ENCODE measurements at places on chromosomes 2 and 18.

- DNase-seq = peak; percentile 83
Observed at GRCh38 chr18:77101410-77102258, 30.9 kb downstream of the MBP start.

GRCh38 chr2:240126731-240127130, 9.4 kb downstream of the COPS9 start:
- DNase-seq = no peak

DNA sequence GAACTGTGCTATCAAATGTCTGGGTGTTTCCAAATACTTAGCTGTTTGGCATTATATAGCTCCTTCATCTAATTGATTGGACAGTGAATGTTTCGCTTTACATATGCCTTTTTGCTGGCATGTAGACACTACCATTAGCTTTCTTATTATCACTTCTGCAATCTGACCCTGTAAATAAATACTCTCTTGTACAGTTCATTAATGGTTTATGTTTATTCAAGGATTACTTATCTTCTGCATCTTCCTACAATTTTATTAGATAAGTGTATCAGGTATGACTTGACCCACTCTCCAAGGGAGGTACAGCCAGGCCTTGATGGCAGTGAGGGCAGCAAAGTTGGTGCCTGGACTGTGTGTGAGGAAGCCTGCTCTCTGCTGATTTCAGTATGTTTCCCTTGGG, 614.1 kb upstream of the SETBP1 start:
- no peak for DNase-seq

DNA sequence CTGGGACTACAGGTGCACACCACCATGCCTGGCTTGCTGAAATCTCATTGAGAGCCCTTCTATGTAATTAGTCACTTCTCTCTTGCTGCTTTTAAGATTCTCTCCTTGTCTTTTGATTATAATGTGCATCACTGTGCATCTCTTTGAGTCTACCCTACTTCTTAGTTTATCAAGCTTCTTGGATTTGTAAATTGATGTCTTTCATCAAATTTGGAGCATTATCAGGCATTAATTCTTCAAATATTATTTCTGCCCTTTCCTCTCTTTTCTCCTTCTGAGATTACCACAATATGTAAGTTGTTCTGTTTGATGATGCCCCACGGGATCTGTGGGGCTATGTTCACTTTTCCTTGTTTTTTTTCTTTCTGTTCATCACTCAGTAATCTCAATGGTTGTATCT, 9.0 kb upstream of the MARCO start:
- no peak for DNase-seq

GRCh38 chr2:58709274-58709673, 468.1 kb upstream of the FANCL start:
- DNase-seq = no peak

GRCh38 chr2:36704475-36705150, 8.1 kb downstream of the VIT start:
- no peak for DNase-seq

- no peak for DNase-seq
Observed at GRCh38 chr2:236342951-236343350, 78.7 kb upstream of the ASB18 start.

GRCh38 chr2:99156891-99157290, 2.1 kb downstream of the LIPT1 start:
- no peak for DNase-seq

GRCh38 chr2:223587301-223587700, 14.9 kb downstream of the SCG2 start:
- DNase-seq = no peak

- no peak for DNase-seq
Observed at GRCh38 chr2:143946436-143947391, 573.2 kb downstream of the ZEB2 start.

GRCh38 chr2:26540306-26540705, 62.4 kb upstream of the OTOF start:
- no peak for DNase-seq

GRCh38 chr2:74130211-74130995, 17.3 kb downstream of the BOLA3 start:
- DNase-seq = no peak

- DNase-seq = peak; percentile 57
Observed at GRCh38 chr2:37615804-37616676, 55.4 kb downstream of the CDC42EP3 start.

DNA sequence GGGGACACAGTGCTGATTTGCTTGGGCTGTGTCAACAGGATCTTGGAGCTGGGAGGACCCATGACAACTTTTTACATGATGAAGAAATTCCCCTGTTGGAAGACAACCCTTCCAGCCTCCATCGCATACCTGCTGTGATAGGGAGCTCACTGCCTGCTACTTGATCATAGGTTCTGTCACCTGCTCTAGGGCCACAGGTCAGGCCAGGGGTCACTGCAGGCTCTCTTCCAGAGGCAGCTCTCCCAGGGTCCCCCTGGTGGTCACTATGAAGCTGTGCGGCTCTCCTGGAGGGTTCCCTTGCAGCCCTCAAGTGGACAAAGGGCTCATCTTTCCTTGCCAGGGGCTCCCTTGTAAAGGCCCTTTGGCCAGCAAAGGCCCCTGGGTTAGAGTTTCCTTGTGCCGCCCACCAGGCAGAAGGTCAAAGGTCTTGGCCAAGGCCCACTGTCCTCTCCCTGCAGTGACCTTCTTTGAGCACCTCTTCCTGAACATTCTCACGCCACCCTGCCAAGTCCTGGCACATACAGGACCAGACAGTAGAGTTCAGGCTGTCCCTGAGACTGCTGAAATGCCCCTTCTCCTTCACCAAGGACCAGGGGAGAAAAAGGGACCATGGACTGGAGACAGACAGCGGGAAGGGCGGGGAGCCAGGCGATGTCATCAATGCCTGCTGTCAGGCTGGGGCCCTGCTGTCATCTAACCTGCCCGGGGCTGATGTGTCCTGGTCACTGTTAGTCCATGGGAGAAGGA, 345.1 kb downstream of the DYSF start:
- peak; percentile 41 for DNase-seq

DNA sequence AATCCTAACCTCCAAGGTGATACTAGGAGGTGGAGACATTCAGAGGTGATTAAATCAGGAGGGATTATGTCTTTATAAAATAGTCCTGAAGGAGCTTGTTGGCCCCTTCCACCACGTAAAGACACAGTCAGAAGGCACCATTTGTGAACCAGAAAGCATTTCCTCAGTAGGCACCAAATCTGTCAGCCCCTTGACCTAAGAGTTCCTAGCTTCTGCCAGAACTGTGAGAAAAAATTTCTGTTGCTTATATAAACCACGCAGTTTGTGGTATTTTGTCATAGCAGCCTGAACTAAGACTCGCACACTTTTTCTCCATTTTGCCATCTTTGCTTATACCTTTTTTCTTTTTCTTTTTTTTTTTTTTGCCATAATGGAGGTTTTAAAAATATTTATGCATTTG, 18.6 kb upstream of the NARS1 start:
- DNase-seq = no peak

DNA sequence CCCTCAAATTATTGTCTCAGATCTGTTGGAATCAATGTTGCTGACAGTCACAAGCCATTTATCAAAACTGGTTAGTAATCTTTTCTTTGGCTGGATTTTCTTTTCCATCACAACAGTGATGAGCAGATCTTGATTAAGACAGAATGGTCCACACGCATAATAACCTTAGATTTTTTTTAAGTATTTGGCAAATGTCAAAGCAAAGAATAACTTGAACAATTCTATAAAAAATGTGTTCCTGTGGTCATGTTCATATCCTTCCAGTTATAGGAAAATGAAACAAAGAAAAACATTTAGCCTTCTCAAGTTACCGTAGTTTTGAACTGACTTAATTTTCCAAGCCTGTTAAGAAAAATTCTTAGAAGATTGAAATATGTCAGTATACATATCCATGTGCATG, 659.9 kb upstream of the ID2 start:
- no peak for DNase-seq

GRCh38 chr2:201827621-201828020, 21.3 kb downstream of the CDK15 start:
- no peak for DNase-seq

GRCh38 chr18:74351354-74351753, 35.7 kb downstream of the C18orf63 start:
- DNase-seq = no peak

DNA sequence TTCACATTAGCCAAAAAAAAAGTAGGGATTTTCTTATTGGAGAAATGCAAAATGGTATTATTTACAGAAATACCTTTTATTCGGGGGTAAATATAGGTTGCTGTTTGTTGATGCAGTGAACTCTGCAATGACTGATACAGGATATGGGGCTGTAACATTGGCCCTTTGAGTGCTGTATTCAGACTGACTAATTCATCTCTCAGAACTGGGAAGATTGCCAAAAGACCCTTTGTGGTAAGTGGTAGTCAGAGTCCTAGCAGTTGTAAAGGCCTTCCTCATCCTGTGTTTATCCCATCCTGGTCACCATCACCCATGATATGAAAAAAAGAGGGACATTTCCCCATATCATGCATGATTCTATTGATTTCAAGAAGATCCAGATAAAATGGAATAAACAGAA, 14.0 kb upstream of the DCC start:
- DNase-seq = no peak

DNA sequence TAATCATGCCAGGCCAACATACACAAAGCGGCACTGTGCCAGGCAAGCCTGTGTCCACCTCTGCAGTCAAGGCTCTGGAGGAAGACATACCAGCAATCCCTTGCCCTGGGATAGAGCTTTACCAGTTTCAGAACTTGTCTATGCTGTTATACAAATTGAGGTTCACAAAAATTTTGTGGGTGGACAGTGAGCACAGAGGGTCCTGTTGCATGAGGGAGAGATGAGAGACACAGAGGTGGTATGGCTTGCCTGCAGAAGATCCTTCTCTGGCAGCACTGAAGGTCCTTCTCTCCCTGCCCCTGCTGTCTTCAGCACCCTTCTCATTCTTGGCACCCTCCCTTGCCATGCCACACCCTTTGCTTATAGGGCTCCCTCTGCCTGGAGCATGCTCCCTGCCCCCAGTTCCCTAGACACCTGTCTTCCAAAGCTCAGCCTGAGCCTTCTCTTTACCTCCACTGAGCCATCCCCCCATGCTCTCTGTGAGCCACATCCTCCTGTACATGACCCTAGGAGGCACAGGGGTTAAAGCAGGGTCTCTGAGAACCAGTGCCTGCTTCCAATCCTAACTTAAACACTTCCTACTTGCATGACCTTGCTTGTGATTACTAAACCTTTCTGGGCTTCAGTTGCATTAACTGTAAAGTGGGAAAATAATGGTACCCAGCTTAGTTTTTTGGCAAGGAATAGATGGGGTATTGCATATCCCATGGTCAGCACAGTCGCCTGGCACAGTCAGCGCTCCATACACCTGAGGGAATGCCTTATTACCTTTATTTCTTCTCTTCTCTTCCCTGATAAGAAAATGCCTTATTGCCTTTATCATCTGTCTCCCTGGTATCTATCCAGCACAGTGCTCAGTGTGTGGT, 857 bp downstream of the FABP1 start:
- DNase-seq = peak; percentile 55

DNA sequence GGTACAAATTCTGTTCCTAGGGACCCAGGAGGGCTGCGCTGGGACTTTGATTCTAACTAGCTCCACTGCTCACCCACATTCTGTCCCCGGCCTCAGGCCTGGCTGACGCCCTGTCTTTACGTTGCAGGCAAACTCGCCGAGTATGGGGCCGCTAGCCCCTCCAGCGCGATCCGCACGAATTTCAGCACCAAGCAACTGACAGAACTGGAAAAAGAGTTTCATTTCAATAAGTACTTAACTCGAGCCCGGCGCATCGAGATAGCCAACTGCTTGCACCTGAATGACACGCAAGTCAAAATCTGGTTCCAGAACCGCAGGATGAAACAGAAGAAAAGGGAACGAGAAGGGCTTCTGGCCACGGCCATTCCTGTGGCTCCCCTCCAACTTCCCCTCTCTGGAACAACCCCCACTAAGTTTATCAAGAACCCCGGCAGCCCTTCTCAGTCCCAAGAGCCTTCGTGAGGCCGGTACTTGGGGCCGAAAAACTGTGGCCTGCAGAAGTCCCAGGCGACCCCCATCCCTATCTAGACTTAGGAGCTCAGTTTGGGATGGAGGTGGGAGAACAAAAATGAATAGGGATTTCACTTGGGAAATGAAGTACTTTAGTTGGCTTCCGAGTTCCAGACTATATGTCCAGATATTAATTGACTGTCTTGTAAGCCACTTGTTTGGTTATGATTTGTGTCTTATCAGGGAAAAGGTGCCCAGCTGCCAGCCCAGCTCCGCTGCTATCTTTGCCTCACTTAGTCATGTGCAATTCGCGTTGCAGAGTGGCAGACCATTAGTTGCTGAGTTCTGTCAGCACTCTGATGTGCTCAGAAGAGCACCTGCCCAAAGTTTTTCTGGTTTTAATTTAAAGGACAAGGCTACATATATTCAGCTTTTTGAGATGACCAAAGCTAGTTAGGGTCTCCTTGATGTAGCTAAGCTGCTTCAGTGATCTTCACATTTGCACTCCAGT, 1.5 kb downstream of the HOXD1 start:
- no peak for DNase-seq

- no peak for DNase-seq
Observed at GRCh38 chr2:204329016-204329415, 216.3 kb upstream of the PARD3B start.

DNA sequence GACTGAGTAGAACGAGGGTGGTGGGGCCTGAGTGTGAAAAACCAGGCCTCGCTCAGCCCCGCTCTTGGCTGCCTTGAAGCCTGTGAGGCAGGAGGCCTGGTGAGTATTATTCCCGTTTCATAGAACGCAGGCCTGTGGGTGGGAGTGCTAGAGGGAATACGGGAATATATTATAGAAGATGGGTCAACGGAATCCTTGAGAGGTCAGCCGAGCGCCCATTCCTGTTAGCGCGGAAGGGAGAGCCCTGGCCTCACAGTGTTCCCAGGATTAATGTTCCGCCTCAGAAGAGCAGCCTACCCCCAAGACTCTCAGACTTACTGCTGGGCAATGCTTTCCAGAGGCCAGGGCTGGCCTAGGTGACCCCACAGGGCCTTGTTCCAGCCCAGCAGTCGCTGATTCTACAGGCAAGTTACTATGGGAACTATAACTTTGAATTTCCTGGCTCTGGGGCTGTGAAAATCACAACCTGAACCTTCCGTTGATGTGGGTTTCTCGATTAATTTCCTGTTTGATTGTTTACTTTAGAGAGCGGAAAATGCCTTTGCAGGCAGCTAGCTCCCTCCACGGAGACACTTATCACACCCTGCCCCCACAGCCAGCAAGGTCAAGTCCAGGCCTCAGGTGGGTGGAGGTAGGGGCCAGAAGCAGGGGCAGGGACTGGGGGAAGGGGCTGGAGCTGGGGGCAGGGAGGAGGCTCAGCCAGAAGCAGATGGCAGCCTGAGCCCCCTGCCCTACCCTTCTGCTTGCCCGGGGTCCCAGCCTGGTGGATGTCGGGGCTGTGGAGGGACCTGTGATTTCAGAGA, 108.3 kb downstream of the SMAD7 start:
- peak; percentile 33 for DNase-seq

DNA sequence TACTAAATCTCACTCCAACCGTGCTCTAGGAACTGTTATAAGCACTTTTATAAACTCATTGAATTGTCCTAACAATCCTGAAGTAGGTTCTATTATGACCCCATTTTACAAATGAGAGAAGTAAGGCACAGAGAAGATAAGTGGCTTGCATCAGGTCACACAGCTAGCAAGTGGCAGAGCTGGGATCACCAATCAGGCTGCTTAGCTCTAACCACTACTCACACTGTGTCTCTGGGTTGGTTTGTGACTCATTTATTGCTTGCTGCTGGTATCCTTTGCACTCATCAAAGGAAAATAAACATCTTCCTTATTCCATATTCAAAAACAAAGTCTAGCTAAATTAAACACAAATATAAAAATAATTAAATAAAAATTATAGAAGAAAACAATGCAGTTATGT, 42.5 kb upstream of the IL1R2 start:
- DNase-seq = no peak
